ENCODE measurements at places on chromosomes 1 and 21. TPM values are rescaled to one million over a fixed set of nuclear protein-coding genes. Genes with fewer than 3 reads are reported as not detected.

The LMX1A gene
- not detected for total RNA-seq

The B4GALT2 gene
- total RNA-seq: 67.6 TPM

The KIAA1614 gene
- total RNA-seq: 1.2 TPM

The SPRR2G gene
- total RNA-seq: not detected

The SEMA6C gene
- total RNA-seq: 2.2 TPM

The LRRN2 gene
- 16.9 TPM for total RNA-seq

The RUNX3 gene
- 5.7 TPM for total RNA-seq

The PRR9 gene
- total RNA-seq: not detected

The ANKRD34A gene
- 0.15 TPM for total RNA-seq

The RNF186 gene
- total RNA-seq: not detected

The SPATA1 gene
- 0.75 TPM for total RNA-seq

The EMC1 gene
- total RNA-seq: 22.4 TPM

The PIGR gene
- not detected for total RNA-seq

The USH2A gene
- not detected for total RNA-seq

The NEK2 gene
- 47.4 TPM for total RNA-seq

The CCDC181 gene
- 0.20 TPM for total RNA-seq

The MANEAL gene
- 26.9 TPM for total RNA-seq

The NPR1 gene
- 1.4 TPM for total RNA-seq

The DHRS3 gene
- 44.3 TPM for total RNA-seq

The WNT2B gene
- total RNA-seq: 0.14 TPM

The AKR7A3 gene
- 0.24 TPM for total RNA-seq

The BCL10 gene
- 12.6 TPM for total RNA-seq

The MCOLN3 gene
- 3.9 TPM for total RNA-seq

The RPF1 gene
- total RNA-seq: 31.6 TPM

The CLCA4 gene
- not detected for total RNA-seq

The CYP4A22 gene
- not detected for total RNA-seq

The LHX4 gene
- total RNA-seq: 0.32 TPM

The SHISA4 gene
- 17.4 TPM for total RNA-seq

The APOBEC4 gene
- total RNA-seq: not detected

The CFAP107 gene
- total RNA-seq: not detected

The HSD17B7 gene
- total RNA-seq: 8.8 TPM

The RERE gene
- total RNA-seq: 25.6 TPM

The DCST2 gene
- total RNA-seq: 0.72 TPM

The SEMA4A gene
- total RNA-seq: 0.42 TPM

The PTGER3 gene
- total RNA-seq: not detected

The L1TD1 gene
- total RNA-seq: not detected

The SLC6A9 gene
- 9.0 TPM for total RNA-seq

The SELE gene
- total RNA-seq: not detected

The TRIM17 gene
- not detected for total RNA-seq

The CSMD2 gene
- not detected for total RNA-seq

The BARHL2 gene
- total RNA-seq: not detected

The COL9A2 gene
- 0.24 TPM for total RNA-seq

The PER3 gene
- total RNA-seq: 0.86 TPM

The MT1HL1 gene
- not detected for total RNA-seq

The FAM163A gene
- total RNA-seq: not detected

The SELL gene
- 0.24 TPM for total RNA-seq

The ADIPOR1 gene
- 57.1 TPM for total RNA-seq

The GUCA2B gene
- total RNA-seq: not detected

The OR2L8 gene
- total RNA-seq: not detected

The FCGR3A gene
- not detected for total RNA-seq

The STPG1 gene
- total RNA-seq: 8.2 TPM

The NT5C1A gene
- total RNA-seq: not detected

The CDA gene
- 35.1 TPM for total RNA-seq

The OLFML3 gene
- total RNA-seq: 3.7 TPM

The NFIA gene
- total RNA-seq: 4.8 TPM

Data from A549 treated with ZK216348 at 1 μM for 4 hours (cell line).